ENCODE measurements at places on chromosomes 1 and 21.

DNA sequence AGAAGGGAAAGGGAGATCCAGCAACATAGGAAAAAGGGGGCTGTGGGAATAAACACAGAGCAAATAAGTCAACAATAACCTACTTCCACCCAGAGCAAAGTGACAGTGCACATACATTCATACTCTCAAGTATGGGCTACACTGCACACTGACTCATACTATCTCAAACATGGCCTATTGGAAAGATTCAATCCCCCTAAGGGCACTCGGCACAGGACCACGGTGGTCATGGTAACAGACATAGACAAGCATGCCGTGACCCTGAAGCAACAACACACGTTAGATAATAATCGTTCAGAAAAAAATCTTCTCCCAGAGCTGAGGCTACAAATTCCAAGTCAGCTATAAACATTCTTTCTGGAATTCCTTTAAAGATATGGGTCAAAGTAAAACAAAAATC lies 16.8 kb upstream of the JAK1 start:
- DNase-seq, result no peak

GRCh38 chr1:20061866-20062265 lies 8.1 kb upstream of the PLA2G5 start:
- DNase-seq, result no peak

GRCh38 chr1:94228640-94229375 lies 8.6 kb downstream of the ARHGAP29 start:
- no peak for DNase-seq

GRCh38 chr1:53412285-53413174 lies 46.7 kb upstream of the DMRTB1 start:
- DNase-seq, result no peak

DNA sequence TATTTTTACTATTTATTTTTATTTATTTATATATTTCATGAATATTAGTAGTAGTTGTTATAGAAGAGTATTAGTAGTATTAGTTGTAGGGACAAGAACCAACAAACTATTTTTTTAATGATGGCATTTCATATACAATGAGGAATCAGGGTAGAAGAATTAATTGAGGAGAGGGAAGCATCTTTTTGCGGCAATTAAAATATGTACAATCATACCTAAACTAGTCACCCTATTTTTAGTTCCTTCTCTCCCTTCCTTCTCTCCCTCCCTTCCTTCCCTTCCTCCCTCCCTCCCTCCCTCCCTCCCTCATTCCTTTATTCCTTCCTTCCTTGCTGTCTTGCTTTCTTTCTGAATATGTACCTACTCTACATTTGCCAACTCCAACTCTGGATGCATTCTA lies 189.8 kb downstream of the GRIK1 start:
- DNase-seq, result no peak

DNA sequence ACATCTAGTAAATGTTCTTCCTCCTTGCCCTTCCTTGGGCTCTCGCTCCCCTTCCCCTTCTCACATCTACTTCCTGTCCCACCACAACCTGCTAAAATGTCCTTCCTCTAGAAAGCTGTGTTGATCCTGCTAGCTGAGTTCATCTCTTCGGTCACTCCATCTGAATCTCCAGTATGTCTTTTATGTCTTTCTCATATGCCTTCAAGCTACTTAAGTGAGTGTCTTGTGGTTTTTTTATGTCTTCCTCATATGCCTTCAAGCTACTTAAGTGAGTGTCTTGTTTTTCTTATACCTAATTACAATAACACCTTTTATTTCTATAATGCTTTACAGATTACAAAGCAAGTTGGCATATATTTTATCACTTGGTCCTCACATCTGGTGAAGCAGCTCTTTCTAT lies 33.9 kb downstream of the CSF1 start:
- DNase-seq, result no peak

DNA sequence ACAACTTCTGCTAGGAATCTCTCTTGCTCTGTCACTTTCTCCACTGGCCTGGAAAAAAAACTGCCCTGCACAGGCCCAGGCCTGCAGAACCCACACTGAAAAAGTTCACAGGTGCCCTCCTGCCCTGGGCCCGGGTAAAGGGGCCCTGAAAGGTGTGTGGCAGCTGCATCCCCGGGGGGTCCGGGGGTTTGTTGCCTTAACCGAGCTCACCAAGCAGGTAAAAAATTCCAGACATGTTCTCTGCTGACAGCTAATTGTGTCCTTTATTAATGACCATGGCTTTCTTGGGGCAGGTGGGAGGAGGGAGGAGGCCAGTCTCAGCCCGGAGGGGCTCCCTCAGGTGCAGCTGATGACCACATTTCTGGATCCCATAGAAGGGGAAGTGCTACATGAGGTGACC lies 122.9 kb downstream of the LACTBL1 start:
- DNase-seq, result no peak

DNA sequence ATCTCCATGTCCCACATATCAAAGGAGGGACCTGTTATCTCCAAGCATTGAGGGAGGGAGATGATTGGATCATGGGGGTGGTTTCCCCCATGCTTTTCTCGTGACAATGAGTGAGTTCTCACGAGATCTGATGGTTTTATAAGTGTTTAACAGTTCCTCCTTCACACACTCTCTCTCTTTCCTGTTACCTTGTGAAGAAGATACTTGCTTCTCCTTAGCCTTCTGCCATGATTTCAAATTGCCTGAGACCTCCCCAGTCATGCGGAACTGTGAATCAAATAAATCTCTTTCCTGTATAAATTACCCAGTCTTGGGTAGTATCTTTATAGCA lies 91.6 kb downstream of the DDAH1 start:
- DNase-seq, result no peak

DNA sequence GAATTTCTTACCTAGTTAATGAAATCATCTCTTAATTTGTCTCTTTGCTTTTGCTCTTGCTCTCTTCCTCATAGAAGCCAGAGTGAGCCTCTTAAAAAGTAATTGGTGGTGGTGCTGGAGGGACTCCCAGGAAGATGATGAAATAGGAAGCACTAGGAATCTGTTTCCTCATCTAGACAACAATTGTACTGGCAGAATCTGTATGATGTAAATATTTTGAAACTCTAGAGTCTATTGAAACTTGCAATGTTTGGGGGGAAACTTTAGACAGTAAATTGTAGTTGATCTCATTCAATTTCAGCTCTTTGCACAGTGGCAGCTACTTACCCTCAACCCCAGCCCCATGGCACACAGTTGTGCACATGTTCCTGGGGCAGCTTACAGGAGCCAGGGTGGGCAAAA lies 10.6 kb downstream of the RGSL1 start:
- DNase-seq, result no peak

Data from spleen (tissue), 13 donors.